Right lung (tissue), 10 donors: ENCODE measurements at places on chromosomes 6 and 20.

DNA sequence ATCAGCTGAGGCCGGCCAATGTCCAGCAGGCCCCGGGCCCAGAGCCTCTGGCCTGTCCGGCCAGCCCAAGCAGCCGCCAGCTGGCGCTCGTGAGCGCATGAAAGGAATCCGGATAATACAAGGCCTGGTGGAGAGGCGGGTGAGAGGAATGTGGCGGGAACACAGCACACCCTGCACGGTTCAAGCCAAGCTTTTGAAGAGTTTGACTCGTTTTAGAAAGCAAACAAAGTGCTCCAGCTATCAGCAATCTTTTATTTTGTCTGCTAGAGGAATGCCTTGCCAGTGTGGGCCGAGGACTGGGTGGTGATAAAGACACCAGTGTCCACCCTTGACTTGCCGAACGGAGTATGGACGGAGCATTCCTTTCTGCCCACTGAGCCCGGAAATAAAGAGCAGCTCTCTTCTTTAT lies 9.3 kb upstream of the NEDD9 start:
- DNase-seq, result peak; percentile 60

DNA sequence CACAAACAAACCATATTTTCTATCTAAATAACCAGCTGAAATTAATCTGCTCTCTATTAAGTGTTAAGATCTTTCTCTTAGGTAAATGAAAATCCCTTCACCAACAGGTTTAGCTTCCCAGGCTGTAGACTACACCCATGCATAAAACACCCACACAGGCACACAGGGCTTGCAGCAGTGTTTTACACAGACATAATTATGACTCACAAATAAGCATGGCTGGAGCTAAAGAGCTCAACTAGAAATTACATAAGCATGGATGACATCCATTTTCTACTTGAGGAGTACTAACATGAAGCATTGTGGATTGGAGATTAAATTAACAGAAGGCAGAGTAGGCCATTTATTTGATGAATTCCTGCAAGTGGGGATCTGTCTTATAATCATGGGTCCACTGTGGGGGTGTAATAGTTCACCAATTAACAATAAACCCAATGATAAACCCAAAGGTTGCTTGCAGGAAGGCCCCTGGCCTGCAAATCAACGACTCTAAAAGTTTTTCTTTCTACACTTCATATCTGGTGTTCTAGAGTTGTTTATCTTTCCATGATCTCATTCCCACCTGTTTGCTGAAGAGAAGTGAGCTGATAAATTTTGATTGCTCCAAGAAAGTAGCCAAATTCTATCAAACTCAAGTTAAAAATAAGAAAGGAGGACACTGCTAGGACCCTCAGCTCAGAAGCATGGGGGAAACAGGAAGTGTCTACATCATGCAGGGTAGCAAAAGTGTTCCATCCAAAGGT lies 33.8 kb upstream of the E2F3 start:
- no peak for DNase-seq

- DNase-seq, result no peak
Measured at GRCh38 chr20:33108661-33109060, 29.2 kb downstream of the BPIFB4 start.

- peak; percentile 31 for DNase-seq
Measured at GRCh38 chr6:107820338-107821261, 3.5 kb downstream of the SCML4 start.

- DNase-seq, result no peak
Measured at GRCh38 chr20:3800878-3801260, 4.8 kb downstream of the CDC25B start.

GRCh38 chr20:24836041-24836533 lies 113.0 kb upstream of the CST7 start:
- no peak for DNase-seq
